ENCODE measurements at places on chromosomes 2 and 18. TPM values are rescaled to one million over a fixed set of nuclear protein-coding genes. Genes with fewer than 3 reads are reported as not detected.

DNA sequence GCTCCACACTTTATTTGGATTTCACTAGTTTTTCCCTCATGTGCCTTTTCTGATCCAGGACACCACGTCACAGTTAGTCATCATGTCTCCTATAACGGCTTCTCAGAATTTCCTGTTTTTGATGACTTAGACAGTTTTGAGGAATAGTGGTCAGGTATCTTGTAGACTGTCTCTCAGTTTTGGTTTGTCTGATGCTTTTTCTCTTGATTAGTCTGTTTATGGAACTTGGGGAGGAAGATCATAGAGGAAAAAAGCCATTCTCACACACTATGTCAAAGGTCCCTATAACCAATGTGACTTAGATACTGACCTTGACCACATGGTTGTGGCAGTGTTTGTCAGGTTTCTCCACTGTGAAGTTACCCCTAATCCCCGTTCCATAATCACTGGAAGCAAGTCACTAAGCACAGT lies 89.0 kb downstream of the RAPH1 start:
- H3K4me1 ChIP-seq, result peaks cover 19% of the 10 kb centered on the region
- DNase-seq, result peak; percentile 86
- peaks cover 23% of the 10 kb centered on the region for H3K36me3 ChIP-seq

STK39 gene
- total RNA-seq, result 20.8 TPM

DNA sequence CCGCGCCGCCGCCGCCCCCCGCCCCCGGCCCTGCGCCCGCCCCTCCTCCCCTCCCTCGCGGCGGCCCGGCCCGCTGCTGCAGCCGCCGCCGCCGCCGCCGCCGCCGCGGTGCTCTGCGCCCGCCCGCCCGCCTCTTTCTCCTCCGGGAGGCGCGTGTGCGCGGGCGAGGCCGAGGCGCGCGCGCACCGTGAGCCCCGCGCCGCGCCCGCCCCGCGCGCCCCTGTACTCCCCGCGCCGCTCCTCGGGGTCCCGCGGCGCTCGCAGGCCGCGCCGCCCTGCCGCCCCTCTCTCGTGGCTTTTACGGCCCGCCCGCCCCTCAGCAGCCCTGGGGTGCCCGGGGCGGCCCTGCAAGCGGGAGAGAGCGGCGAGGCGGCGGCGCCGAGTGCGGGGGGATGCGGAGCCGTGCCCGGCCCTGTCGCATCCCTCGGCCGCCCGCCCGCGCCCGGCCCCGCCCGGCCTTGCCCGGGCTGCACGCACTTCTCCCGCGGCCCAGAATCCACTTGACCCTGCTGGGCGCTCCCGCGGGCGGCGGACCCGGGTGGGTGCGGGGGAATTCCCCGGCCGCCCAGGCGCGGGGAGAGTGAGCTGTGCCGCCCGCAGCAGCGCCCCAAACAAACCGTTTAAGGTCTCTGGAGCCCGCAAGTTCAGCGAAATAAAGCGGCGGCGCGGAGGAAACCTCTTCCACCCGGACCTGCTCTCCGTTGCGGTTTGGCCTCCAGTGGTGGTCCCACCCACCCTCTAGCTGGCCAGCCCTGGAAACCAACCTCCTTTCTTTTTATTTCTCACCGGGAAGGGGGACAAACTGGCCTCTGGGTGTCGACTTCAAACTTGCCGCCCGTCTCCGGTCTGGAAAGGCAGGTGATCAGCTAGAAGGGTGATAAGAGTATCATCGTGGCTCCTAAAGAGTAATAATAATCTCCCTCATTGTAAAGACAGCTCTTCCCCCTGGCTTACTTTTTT lies 37.4 kb downstream of the AFF3 start:
- peaks cover 43% of the 10 kb centered on the region for H3K27me3 ChIP-seq
- H3K27ac ChIP-seq, result no peak overlapping the region
- no peaks in the 10 kb centered on the region for H3K36me3 ChIP-seq
- H3K4me1 ChIP-seq, result no peaks in the 10 kb centered on the region
- peak overlapping the region; percentile 62 for H3K4me3 ChIP-seq

FAM161A gene
- total RNA-seq, result 2.0 TPM

DNA sequence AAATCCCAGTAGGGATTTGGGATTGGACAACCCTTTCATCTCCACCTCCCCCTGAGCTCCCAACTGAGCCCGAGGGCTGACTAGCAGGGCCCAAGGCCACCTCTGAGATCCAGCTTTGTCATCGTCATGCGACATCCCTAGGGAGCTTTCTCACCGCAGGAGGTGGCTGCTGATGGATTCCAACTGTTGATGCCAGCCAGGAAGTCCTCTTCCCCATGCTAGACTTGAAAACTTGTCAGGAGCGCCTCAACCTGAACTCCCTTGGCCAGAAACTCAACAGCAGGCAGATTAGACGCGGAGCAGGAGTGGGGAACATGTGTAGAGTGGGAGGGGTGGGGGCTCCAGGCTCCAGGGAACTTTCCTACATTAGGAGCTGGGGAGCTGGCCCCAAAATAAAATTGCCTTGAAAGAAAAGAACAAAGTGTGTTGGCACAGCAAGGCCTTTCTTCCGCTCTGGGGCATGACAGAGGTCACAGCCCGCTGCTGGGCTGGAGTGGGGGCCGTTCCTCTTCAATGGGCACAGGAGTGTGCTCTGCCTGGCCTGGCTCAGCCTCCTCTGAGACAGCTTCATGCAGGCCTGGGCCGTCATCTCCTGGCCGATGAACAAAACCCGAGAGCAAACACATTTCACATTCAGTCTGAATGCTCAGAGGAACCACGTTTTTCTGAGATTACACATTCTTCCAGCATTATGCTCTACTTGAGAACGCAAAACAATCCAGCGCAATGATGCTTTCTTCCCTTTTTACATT lies 34.5 kb downstream of the EMILIN2 start:
- no peak for DNase-seq
- no peaks in the 10 kb centered on the region for H3K36me3 ChIP-seq
- H3K27ac ChIP-seq, result no peak overlapping the region
- H3K4me1 ChIP-seq, result no peaks in the 10 kb centered on the region
- no peak overlapping the region for H3K4me3 ChIP-seq
- peaks cover 39% of the 10 kb centered on the region for H3K27me3 ChIP-seq

All from PC-3 (cell line).